Urinary bladder (tissue), 4 donors: ENCODE measurements at places on chromosomes 11 and 22.

- DNase-seq: no peak
Observed at GRCh38 chr22:43346521-43346929, 3.4 kb upstream of the SCUBE1 start.

- no peak for DNase-seq
Observed at GRCh38 chr22:39363751-39364515, 14.1 kb downstream of the SYNGR1 start.

GRCh38 chr11:15724601-15725000 lies 609.9 kb downstream of the INSC start:
- no peak for DNase-seq

GRCh38 chr11:2932850-2933251 lies 3.6 kb upstream of the PHLDA2 start:
- DNase-seq: no peak

DNA sequence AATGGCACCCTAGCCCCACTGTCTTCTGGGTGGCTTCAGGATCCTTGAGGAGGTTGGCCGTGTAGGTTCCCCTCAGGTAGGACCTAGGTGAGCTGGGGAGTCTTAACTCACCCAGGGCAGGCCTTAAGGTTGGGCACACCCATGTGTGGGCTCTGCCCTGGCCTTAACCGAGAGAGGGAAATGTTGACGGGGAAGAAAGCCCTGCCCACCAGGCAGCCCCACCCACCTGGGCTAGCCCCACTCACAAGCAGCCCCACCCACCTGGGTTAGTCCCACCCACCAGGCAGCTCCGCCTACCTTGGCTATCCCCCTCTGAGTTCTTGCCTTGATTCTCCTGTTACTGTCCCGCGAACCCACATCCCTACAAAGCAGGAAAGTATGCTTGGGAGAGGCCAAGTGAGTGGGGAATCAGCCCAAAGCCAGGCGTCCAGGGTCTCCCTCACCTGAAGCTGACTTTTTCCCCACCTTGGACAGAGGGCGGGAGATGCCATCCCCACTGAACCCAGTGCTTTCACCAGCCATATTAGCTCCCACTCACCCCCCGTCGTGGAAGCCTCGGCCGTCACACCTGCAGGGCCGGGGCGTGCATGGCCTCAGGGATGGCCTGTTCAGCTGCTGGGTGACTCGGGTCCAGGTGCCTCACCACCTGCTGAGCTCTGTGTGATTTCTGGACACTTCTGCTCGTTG lies at the start of gene MYEOV:
TSS of gene MYEOV (plus strand) at position 337 of the 687 bp plus-strand sequence. CDS start 1,200 bp downstream, outside the sequence.
- DNase-seq: no peak

DNA sequence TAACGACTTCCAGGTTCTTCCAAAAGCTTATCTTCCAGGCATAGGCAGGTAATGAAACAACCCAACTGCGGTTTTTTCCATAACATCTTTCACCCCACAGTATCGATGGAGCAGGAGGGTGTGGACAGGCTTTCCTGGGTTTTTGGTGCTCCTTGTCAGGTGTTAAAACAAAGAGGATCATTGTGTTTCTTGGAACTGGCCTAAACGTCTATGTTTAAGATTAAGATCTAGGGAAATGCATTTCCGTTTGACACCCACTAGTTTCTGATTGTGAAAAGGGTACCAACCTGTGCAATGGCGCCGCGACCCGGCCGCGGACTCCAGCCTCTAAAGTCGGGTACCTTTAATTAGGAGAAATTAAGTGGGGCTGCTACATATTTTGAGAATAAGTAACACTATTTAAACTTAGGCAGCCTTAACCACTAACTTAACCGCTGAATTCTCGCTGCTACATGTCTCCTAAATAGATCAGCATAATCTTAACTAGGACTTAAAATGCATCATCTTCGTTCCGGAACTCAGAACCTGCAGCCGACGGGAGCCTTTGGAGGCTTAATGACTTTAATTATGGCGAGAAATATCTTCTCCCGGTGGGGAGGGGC lies 31.5 kb downstream of the C22orf31 start:
- DNase-seq: no peak

DNA sequence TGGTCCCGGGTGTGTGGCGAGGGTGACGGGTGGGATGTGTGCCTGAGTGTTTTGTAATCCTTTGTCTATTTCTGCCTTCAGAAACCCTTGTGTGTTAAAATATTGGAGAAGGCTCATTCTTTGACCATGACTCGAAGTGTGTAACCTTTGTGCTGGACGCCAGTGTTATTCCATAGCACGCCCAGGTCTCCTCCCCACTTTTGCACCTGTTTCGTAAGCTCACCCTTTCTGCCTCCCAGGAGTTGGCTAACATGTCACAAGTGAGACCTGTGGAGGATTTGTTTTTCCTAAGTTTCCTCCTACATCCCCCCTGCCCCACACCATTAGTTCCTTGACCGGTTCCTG lies 382 bp downstream of the C11orf54 start:
- DNase-seq: no peak

- DNase-seq: no peak
Observed at GRCh38 chr22:24878969-24879368, 67.5 kb downstream of the LHFPL7 start.

- DNase-seq: no peak
Observed at GRCh38 chr11:46520971-46521745, 72.7 kb downstream of the AMBRA1 start.

DNA sequence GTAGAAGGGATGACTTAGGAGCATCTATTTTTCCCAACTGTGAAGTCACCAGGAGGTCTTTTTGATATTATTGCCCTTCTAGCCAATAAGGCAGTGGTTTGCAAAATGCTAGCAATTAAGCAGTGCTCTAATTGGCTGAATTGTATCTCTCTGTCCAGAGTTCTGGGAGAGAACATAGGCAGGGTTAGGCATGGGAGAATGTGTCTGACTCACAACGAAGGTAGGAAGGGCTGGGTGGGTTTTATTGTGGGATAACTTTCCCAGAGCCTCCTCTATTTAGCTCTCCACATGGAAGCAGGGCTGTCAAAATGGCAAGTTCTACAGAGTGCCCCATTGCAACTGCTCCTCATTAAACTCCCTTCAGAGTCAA lies 415.9 kb upstream of the CADM1 start:
- DNase-seq: no peak

DNA sequence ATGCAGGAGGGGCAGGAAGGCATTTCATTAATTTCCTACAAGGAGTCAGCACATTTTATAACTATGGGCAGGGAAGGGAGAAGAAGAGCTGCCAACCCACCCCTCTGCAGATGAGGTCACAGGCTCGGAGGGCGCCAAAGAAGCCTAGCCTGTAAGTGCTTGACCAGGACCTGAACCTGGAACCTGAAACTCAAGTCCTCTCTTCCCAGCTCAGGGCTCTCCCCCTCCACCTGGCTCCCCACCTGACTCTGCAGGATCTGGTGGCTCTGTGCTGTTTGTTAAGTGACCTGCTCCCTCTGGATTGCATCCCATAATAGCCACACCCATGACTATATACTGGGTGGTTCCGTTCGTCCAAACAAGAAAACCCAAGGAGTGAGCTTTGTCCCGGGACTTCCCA lies 27.3 kb downstream of the SCGB1A1 start:
- DNase-seq: no peak

GRCh38 chr11:111983187-111983986 lies 41.8 kb upstream of the DLAT start:
- no peak for DNase-seq

GRCh38 chr11:102064316-102064715 lies 17.1 kb downstream of the CFAP300 start:
- DNase-seq: no peak

- DNase-seq: no peak
Observed at GRCh38 chr22:48371391-48371790, 1456.3 kb downstream of the BRD1 start.

DNA sequence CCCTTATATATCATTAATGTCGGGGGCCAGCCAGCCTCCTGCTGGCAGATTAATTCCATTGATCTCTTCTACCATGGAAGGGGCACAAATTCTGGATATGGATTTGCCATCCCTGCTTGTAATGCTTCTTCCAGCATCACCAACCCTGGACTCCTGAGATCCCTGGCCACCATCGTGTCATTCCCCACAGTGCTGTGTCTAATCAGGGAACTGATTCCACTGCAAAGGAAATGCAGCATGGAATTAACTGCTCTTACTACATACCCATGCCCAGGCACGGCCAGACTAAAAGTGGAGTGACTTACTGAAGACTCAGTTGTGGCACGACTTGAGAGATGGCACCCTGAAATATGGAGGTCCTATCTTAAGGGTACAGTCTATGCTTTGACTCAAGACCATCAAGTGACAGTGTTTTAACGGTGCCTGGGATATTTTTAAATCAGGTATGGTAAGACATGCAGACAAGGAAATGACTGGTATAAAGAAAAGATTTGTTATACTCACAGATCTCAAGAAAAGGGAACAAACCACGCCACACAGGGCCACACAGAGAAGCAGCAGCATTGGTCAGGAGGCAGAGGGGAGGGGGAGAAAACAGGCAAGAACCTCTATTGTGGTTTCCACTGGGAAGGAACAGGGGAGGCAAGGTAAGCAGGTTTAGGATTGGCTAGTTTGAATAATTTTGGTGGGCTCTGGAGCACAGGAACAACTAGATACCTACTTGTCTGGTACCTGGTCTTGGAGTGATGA lies 65.1 kb downstream of the IGLL5 start:
- DNase-seq: no peak

- DNase-seq: peak; percentile 39
Observed at GRCh38 chr11:96464700-96465307, 75.0 kb downstream of the JRKL start.

- no peak for DNase-seq
Observed at GRCh38 chr22:38965614-38966379, 8.4 kb downstream of the APOBEC3A start.

GRCh38 chr11:10232756-10233155 lies 61.3 kb downstream of the SBF2 start:
- no peak for DNase-seq

GRCh38 chr11:36109850-36110606 lies 166.2 kb downstream of the LDLRAD3 start:
- no peak for DNase-seq

DNA sequence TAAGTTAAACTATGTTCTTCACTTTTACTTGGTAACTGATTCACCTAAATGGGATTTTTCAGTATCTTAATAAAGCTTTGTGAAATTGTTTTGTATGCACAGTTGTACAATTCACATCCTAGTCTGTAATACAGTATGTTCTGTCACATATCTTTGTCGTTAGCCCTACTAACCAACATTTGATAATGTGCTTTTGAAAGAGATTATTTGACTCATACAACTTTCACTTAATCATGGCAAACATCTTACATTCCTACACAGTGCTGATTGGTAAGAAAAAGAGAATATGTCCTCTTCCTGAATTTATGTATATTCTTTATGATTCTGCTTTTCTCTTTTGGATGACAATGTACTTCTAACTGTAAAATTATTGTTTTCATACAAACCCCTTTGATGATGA lies 234.5 kb downstream of the METTL15 start:
- no peak for DNase-seq

DNA sequence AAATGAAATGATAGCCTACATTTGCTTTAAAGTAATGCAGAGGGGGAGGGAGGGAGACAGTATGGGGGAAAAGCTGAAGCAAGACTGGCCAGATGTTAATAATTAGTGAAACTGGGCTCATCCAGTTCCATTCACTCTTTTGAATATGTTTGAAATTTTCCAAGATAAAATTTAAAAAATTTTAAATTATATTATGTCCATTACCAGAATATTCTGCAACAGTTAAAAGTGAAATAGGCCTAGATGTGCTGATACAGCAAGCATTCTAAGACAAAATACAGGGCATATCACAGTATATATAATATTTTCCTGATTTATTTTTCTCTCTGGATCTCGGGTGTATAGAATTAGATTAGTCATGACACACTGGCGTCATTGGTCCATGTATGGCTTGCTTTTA lies 13.6 kb upstream of the ZNRF3 start:
- DNase-seq: no peak

GRCh38 chr11:91373497-91373896 lies 851.1 kb upstream of the FAT3 start:
- no peak for DNase-seq

- DNase-seq: no peak
Observed at GRCh38 chr22:22182218-22182989, 62.2 kb upstream of the VPREB1 start.

- peak; percentile 8 for DNase-seq
Observed at GRCh38 chr11:131370090-131370751, at the start of gene NTM. Gene NTM (plus strand): TSS chr11:131370615.

DNA sequence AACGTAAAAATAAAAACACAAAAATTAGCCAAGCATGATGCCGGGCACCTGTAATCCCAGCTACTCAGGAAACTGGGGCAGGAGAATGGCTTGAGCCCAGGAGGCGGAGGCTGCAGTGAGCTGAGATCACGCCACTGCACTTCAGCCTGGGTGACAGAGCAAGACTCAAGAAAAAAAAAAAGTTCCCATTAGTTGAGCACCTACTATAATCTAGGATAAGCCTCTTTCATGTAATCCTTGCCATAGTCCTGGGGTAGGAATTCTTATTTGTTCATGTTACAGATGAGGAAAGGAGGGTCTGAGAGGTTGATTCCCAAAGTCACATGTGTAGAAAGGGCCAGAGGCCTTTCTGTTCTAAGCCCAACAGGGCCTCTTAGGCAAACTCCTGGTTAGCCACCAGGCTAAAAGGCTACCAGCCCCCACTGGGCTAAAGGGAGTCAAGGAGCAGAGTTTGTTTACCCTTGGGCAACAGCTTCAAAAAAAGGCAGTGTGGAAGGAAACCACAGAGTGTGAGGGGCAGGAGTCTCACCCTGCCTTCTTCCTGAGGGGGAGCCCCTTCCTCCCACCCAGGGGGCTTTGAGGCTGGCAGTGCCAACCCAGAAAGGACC lies 21.6 kb upstream of the CSNK1E start:
- DNase-seq: no peak

GRCh38 chr11:58495906-58496305 lies 12.0 kb downstream of the OR5B21 start:
- no peak for DNase-seq

DNA sequence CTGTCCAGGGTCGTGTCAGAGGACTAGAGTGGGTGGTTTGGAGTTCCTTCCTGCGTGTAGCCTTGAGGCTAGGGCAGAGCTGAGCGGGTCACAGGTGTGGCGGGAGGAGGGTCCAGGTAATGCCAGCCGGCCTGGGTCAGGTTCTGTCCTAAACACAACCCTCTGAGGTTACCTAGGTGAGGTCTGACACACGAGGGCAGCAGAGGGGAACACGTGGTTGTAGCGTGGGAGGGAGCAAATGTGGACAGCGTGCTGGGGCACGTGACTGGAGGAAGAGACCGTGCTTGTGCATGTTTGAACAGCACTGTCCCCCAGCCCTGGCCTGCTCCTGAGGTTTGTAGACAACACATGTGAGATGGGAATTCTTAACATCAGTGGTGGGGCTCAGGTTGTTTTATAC lies 13.1 kb downstream of the MOV10L1 start:
- no peak for DNase-seq

GRCh38 chr22:41491374-41492100 lies 22.6 kb downstream of the ACO2 start:
- peak; percentile 47 for DNase-seq
